Naive B cell (primary cell): ENCODE measurements at places on chromosomes 6 and 20.

- DNase-seq = no peak
These were observed 310.5 kb downstream of the PACRG start for GRCh38 chr6:163038317-163038716.

- DNase-seq = no peak
These were observed 94.1 kb downstream of the PRDM1 start for GRCh38 chr6:106180208-106180607.

DNA sequence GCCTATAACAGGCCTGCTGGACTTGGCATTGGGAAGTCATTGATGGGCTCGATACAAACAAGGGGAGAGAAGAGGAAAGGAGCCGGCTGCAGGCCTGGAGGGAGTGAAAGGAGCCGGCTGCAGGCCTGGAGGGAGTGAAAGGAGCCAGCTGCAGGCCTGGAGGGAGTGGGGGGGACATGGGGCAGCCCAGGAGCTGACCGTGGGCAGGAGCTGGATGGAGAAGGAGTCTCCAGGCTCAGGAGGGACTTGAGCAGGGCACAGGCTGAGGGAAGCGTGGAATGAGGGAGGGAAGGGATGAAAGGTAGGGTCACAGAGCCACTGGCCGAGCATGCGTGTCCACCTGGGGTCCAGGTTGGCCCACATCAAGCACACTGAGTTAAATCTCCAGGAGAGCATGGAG is 32.0 kb downstream of the RPP40 start:
- no peak for DNase-seq

- DNase-seq = peak; percentile 54
These were observed 45.6 kb downstream of the DUSP22 start for GRCh38 chr6:337805-338368.

DNA sequence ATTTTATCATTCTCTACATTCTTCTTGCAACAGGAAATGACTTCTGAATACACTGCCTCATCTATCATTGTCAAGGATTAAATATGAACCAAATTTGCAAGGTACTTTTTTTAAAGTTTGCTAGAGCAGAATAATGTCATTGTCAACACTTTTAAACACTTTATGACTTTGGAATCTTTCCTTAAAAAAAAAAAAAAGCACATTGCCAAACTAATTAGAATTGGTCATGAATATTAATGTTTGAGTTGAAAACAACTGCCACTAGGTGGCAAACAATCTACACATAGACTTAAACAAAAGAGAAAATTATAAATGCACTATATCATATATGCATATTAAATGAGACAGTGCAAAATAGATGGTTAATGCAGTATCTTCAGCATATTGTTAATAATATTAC is 32.5 kb upstream of the TMEM244 start:
- no peak for DNase-seq

DNA sequence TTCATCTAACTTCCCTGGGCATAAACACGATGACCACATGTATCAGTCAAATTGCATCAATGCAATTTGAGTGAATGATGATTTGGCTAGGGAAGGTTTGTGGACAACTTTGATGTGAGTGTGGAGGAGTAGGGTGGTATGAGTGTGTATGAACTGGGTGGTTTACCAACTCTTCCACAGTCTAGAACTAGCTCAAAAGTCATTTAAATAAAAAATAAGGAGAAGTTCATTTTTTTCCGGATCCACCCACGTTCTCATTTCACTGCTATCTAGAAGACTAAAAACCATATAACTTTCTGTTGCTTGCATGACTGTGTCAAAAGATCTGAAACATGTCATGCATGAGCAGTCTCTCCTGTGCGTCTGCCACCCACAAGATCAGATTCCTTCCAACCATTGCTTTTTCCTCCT is 23.6 kb downstream of the SLC35D3 start:
- DNase-seq = no peak

- DNase-seq = no peak
These were observed 105.5 kb downstream of the NRSN1 start for GRCh38 chr6:24231438-24231977.

- peak; percentile 76 for DNase-seq
These were observed 334.9 kb upstream of the JARID2 start for GRCh38 chr6:14910692-14911547.

DNA sequence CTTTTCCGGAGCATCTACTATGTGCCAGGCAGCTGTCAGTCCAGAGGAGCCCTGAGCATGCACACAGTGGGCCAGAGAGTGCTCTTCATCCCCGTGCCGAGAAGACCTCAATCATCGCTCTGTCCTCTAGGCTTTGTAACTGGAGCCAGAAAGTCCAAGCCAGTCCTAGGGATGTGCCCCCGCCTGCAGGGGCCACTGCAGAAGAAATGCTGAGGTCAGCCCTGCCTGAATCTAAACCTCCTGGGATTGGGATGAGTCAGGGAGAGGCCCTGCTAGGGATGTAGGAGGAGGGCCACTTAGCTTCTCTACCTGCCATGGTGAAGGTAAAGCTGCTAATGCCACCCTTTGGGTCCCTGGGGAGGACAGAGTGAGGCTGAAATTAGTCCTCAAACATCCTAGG is 146.8 kb downstream of the CDC5L start:
- DNase-seq = no peak

DNA sequence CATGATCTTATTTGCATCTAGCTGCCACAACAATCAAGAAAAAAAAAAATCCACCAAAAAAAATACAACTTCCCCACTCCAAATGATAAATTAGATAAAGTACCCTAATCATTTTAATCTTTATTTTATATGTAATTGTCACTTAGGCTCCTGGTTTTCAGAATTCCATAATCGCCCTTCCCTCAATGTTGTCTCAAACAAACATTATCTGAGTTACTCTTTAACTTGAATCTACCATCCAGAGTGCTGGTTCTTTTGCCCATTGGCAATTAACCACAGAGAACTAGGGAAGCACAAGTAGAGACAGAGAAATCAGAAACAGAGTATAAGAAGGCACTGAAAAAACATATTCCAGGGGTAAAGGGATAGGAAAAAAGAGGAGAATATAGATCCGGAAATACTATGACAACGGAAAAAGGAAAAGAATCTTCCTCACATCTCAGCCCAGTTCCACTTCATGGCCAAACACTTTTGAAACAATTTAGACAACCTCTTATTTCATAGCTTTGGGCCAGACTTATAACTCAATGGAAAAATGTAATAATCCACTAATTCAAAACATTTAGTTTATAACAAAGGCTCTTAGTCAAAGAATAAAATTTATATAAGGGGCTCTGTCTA is 861 bp upstream of the NHSL1 start:
- no peak for DNase-seq

GRCh38 chr6:46996860-46997641 is 45.1 kb downstream of the ADGRF1 start:
- DNase-seq = no peak

GRCh38 chr6:42049948-42050296 is 402 bp upstream of the TAF8 start:
- peak; percentile 38 for DNase-seq

DNA sequence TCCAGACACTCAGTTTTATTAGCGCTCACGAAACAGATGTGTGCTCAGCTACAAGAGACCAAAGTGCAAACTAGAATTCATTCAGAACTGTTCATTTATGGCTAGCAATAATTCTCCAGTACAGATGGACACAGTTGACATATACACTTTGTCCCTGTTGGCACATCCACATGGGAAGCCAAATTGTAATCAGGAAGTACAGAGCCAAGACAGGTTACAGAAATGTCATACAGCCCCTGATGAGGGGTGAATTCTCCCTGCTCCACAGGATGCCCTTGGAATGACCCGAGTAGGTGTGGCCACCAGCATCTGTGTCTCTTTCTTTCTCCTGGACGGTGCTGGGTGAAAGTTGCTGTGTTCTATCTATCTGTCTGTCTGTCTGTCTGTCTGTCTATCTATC is 7.6 kb downstream of the DHX35 start:
- no peak for DNase-seq

DNA sequence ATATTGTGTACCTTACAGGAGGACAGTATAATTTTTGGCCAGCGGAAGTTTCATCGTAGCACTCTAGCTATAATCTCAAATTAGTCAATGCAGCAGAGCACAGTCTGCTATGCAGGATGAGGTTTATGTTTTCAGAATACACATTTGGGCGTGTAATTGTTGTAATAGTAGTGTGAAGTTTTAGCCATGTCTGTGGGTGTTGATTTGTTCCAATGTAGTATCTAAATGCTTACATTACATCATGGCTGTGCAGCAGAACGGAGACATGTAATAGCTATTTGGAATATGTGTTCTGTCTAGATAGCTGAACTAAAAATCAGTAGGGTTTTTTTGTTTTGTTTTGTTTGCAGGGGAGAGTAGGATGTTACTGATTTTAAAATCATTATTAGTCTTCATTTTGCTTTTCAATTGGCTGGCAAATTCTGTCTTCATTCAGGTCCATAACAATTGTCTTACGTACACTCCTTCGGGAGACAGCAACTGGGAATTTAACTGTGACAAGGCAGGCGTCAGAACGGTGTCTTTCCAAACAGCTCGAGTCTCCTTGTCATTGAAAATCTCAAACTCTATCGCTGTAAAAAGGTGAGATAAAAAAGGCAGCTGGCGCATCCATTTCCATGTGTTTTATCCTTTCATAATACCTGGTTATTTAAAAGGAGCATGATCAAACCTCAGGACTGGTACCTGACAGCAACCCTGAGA is 65.1 kb upstream of the CDH4 start:
- DNase-seq = no peak

GRCh38 chr20:38569747-38570525 is 11.1 kb upstream of the ADIG start:
- no peak for DNase-seq
